OCI-M1 (cell line): ENCODE measurements at places on chromosomes 4 and X.
A peak's percentile ranks its signal among the peaks of the same experiment; 100 is the strongest.

GRCh38 chrX:10990418-10990817 lies 120.7 kb upstream of the HCCS start:
- DNase-seq, result no peak

GRCh38 chr4:124936427-124936826 lies 223.9 kb upstream of the ANKRD50 start:
- DNase-seq, result no peak

DNA sequence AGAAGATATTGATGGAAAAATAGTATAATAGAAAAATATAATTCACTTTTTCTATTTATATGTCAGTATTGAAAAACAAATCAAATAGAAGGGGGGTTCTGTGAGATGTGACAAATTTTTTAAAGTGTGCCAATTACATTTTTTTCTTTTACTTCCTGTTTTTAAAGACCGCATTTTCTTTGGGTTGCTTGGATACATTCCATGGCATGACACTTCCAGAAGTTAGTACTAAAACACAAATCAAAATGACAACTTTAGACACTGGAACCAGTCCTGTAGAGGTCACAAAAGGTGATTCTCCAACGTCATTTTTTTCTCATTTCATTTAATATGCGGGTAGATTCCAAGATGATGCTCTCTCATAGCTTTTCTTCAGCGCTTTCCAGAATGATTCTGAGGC lies 116.2 kb upstream of the GNPDA2 start:
- DNase-seq, result peak; percentile 17

- DNase-seq, result no peak
Observed at GRCh38 chr4:125518281-125518680, 203.5 kb downstream of the FAT4 start.

- peak; percentile 97 for DNase-seq
Observed at GRCh38 chrX:48918643-48919340, at the start of gene PIM2. TSS of gene PIM2 (minus strand) at chrX:48919024. CDS start at chrX:48918834, 190 bp downstream.

DNA sequence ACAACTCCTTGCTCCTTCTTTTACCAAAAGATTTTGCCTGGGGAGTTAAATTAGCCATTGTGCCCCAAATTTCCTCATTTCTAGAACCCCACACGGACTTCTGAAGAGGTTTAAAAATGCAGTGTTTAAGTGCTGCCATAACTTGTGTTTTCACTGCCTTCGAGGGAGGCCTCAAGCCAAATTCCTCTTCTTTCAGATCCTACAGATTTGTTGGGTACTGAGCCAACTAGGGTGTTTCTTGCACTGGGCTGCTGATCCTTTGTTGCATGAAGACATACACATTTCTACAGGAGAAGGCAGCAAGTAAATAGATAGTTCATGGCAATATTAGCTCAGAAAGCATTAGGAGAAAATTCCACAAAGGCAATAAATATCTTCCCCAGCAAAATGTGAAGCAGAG lies 43.8 kb downstream of the GLRA2 start:
- no peak for DNase-seq

- no peak for DNase-seq
Observed at GRCh38 chr4:25817059-25817681, 45.6 kb downstream of the SEL1L3 start.

- DNase-seq, result no peak
Observed at GRCh38 chr4:173912384-173912783, 371.1 kb downstream of the FBXO8 start.

DNA sequence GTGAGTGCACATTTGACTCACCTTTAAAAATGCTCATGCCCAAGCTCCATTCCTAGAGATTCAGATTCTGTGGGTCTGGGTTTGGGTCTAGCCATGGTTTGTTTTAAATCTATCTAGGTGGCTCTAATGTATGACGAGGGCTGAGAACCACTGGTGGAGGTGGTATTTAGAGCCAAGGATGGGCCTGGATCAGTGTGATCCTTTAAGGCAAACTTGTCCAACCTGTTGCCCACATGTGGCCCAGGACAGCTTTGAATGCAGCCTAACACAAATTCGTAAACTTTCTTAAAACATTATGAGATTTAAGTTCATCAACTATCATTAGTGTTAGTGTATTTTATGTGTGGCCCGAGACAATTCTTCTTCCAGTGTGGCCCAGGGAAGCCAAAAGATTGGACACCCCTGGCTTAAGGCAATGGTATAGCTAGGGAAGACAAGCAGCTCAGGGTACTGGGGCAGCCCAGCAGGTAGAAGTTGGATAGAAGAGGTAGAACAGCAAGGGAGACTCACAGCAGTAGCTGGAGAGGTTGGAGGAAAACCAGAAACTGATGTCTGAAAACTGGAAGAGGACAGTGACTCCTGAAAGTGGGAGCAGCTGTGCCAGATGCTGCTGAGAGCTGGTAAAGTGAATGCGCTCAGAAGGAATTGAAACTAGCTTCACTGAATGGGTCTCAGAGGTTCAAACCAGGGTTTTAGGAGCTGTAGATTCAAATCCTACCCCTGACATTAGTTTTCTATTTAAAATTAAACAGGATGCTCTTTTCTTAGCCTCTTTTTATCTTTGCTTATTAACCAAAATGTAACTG lies 18.2 kb downstream of the ADD1 start:
- no peak for DNase-seq

DNA sequence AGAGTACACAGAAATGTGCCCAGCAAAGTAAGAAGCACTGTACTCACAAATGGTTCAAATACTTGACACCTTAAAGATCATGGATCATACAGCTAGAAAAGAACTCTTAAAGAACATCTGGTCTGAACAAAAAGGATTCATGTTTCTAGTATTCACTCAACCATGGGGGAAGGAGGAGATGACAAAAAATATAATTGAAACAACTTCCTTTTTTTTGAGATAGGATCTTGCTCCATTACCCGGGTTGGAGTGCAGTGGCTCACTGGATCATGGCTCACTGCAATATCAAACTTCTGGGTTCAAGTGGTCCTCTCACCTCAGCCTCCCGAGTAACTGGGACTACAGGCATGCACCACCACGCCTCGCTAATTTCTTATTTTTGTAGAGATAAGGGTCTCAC lies 6.0 kb downstream of the DHX15 start:
- peak; percentile 63 for DNase-seq

DNA sequence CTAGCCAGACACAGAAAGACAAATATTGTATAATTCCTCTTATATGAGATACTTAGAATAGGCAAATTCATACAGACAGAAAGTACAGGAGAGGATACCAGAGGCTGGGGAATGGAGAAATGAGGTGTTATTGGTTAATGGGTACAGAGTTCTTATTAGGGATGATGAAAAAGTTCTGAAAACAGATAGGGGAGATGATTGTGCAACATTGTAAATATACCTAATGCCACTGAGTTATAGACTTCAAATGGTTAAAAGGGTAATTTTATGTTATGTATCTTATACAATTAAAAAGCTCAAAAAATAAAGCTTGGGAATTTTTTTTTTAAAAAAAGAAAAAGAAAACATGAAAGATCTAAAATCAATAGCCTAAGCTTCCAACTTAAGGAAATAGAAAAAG lies 98.8 kb upstream of the TECRL start:
- no peak for DNase-seq

GRCh38 chr4:47002580-47002979 lies 9.2 kb upstream of the GABRA4 start:
- DNase-seq, result peak; percentile 67

- no peak for DNase-seq
Observed at GRCh38 chr4:64771149-64771548, 361.9 kb upstream of the TECRL start.

DNA sequence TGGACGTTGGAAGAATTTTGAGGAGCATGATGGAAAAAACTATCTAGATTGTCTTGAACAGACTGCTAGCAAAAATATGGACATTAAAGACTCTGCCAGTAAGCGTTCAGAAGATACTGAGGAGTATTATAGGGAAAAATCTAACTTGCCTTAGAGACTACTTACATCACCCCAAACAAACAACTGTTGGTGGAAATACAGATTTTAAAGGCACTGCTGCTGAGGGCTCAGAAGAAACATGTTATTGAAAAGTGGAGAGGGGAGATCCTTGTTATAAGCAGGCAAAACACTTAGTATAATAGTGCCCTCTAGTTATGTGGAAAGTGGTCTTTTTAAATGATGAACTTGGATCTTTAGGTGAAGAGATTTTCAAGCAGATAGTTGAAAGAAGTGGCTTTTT lies 29.2 kb downstream of the MAD2L1 start:
- no peak for DNase-seq

GRCh38 chrX:19793471-19793870 lies 93.9 kb downstream of the SH3KBP1 start:
- no peak for DNase-seq

DNA sequence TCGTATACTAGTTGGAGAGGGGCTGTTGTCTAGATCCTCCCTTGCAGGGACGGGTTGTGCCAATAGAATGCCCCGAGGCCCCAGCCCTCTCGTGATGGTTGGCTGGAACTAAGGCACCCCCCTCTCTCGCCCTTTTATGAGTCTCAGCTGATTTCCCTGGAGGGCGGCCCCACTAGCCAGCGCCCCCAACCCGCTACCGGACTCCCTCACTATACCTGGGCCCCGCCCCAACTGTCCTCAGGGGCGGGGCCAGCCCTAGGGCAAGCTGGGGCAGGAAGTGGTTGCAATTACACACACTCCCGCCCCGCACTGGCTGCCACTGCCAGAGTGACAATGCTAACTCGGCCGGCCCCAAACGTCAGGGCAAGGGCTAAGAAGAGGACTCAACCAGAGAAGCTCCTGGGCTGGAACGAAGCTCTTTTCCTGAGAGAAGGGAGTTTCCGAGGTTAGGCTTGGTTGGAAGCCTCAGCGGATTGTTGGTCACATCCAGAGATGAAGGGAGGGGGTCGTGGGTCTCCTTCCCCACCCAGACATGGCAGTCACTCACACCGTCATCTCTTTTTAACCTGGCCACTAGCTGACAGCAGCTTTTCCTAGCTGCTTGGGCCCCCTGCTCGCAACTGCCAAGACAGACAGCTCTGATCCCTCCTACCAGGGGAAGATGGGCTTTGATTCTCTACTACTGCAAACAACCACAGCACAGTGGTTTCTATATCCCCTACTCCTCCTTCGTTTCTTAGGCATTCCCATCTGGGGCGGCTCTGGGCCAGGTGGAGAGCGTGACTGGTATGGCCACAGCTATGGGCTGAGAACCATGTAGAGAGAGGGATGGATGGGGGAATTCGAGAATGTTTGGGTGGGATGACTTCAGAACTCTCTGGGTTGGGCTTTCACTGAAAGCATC lies 21.0 kb upstream of the BCORL1 start:
- DNase-seq, result peak; percentile 89

DNA sequence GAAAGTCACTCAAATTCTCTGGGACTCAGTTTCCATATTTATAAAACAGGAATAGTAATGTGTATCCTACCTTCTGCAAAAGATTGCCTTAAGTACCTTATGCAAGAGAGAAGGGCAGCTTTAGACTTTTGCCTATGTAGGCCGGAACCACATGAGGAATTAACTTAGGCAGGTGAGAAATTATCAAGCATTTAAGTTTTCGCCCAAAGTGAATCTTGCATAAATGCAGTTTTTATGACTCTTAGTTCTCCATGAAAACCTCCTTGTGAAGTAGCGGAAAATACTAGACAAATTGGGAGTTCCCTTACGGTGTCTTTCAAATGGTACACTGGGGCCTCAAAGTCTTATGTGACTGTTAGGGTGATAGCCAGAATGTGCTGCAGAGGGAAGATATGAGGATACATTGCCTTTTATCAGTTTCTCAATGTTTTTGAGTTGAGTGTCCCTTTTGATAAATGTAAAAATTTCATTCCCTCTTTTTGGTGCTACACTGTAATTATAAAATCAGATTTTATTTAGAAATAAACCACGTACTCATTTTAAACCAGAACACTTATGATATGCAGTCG lies 2.6 kb downstream of the SH2D1A start:
- peak; percentile 9 for DNase-seq

- DNase-seq, result peak; percentile 31
Observed at GRCh38 chr4:164876700-164877324, at the start of gene APELA. TSS of gene APELA (plus strand) at chr4:164877178. CDS start at chr4:164877332, 154 bp downstream.
